ENCODE measurements at places on chromosomes 2 and 18.
A peak's percentile ranks its signal among the peaks of the same experiment; 100 is the strongest.

- no peak for DNase-seq
Observed at GRCh38 chr2:39023649-39024048, 97.2 kb downstream of the SOS1 start.

- no peak for DNase-seq
Observed at GRCh38 chr2:30701782-30702181, 105.5 kb downstream of the CAPN13 start.

DNA sequence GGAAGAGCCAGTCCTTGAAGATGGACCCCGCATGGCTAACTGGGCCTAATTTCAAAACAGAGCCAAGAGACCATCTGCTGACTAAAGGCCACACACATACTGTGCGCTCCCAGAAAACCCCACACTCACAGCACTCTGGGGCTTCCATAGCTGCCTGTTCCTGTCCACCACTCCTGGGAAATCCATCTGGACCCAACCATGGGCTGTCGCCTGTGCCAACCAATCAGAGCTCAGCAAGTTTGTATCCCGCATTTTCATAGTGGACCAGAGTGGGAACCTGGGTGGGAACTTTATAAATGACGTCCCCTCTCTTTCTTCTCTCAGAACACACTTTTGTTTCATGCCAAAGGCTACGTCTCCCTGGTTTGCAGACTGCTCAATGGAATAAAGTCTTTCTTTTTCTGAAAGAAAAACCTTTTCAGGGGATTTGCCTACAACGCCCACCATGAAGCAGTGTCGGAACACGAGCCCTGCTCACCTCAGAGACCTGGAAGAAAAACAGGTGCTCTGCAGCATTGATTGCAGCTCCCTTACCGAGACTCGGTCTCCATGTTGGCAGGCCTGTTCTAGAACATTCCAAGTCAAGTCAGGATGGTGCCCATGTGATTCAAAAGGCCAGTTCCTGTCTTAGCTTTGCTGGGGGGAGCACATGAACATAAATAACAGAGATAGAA is 137.2 kb upstream of the GPC1 start:
- DNase-seq: no peak

DNA sequence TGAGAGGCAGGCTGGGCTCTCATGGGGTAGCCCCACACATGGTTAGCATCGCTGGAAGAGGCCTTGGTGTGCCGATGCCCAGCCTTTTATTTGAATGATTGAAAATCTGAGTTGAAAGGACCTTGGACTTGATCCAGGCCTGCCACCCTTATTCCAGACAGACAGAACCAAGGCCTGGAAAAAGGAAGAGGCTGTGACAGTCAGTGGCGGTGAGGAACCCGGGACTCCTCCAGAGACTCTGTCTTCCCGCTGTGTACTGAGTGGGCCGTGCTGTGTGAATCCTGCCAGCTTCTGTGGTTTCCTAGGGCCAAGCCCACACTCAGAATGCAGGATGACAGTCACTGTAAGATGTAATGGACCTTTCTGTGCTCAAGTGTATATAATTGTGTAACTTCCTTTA is 218.5 kb downstream of the LDLRAD4 start:
- no peak for DNase-seq

DNA sequence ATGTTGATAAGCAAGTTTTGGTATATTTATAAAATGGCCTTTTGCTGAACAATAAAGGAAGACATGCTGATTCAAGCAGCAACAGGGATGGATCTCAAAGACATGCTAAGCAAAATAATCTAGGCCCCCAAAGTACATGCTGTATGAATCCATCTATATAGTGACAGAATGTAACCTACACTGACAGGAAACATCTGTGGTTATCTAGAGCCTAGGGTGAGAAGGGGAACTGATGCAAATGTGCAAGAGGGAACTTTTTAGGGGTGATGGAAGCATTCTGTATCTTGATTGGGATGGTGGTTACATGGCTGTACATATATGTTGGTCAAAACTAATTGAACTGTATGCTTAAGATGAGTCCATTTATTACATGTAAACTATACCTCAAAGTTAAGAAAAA is 24.2 kb downstream of the CNRIP1 start:
- DNase-seq: no peak

DNA sequence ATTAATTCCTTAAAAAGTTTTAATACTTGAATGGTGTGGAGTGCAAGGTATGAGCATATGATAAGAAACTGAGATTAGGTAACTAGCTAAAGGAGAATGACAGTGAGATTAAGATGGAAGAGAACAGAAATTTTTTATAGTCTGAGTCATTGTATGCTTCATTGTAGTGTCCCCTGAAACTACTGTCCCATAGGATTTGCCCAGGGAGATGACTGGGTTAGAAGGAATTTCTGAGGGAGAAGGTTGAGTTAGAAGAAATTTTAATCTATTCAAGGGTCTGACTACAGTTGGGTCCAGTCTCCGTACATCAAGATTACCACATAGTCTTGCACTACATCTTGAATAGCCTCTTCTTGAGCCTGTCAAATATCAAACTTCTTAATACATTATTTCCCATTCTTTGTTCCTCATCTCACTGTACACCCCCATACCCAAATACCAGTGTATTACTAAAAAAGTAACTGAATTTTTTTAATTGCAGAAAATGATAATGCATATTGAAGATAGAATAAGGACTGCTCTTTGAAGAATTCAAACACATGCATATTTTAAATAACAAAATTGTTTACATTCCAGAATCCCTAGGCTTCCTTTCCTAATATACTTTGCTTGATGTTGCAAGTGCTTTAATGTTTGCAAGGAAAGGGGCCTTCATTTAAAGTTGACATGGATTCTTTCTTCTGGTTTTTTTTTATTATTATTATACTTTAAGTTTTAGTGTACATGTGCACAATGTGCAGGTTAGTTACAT is 314.3 kb upstream of the COL3A1 start:
- DNase-seq: no peak

DNA sequence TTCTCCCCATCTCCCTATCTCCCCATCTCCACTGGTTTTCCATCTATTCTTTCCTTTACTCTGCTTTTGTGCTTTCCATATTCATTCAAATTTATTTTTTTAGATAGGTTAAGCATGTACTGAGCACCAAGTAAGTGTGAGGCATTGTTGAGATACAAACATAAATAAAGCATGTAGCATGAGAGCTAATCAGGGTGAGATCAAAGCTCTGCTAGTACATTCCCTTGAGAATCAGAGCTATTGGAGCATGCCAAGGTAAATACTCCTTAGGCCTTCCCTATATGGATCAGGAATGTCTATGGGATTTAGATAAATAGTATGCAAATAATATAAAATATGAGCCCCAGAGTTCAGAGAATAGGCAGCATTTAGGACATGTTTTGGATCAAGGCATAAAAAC is 25.3 kb downstream of the BABAM2 start:
- DNase-seq: no peak

- DNase-seq: no peak
Observed at GRCh38 chr18:46622999-46623398, 34.0 kb downstream of the LOXHD1 start.

DNA sequence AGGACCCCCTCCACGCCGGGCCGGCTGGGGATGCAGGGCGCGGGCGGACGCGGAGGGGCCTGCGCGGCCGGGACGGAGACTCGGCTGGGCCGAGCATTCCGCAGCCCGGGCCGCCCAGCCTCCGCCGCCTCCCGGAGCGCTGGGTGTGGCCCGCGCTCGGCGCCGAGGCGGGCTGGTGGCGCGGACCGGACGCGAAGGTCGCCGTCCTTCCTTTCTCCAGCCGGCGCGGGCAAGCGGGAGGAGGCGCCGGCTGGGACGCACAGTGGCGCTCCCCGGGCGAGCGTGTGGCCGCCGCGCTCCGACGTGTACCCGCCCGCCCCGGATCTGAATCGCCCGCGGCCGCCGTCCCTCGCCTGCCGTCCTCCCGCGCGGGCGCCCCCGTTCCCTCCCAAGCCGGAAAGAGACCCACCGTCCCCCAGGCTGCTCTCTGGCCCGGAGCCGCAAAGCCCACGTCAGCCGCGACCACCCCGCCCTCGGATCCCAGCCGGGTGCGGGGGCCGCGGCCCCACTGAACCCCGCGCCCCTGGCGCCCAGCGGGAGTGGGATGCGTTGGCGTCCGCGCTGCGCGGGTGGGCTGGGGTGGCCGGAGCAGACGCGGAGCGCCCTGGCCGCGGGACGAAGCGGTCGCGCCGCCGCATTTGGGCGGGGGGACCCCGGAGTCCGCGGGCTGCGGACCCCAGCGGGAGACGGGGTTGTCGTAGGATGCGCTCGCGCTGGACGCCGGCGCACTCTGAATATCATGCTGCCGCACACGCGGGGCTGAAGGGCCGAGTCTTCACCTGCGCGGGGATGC is 634 bp downstream of the SPATS2L start:
- peak; percentile 17 for DNase-seq

DNA sequence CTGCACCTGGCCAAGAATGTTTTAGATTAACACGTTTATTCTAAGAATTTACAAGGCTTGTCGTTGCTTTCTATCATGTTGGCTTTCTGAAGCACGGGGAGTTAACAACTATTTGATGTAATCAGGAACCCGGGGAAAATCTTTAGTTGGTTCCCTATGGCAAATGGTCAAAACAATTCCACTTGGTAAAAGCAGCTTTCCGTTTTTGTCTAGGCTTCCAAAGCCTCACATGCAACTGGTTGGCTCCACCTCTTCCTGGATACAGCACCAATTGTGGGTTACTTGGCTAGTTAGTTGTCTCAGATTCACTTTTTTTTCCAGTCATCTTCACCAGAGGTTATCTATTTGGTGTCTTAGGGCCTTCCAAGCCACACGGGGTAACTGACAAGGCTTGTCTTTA is 2.8 kb downstream of the COLEC12 start:
- no peak for DNase-seq

GRCh38 chr2:165631089-165631488 is 161.6 kb downstream of the CSRNP3 start:
- no peak for DNase-seq

DNA sequence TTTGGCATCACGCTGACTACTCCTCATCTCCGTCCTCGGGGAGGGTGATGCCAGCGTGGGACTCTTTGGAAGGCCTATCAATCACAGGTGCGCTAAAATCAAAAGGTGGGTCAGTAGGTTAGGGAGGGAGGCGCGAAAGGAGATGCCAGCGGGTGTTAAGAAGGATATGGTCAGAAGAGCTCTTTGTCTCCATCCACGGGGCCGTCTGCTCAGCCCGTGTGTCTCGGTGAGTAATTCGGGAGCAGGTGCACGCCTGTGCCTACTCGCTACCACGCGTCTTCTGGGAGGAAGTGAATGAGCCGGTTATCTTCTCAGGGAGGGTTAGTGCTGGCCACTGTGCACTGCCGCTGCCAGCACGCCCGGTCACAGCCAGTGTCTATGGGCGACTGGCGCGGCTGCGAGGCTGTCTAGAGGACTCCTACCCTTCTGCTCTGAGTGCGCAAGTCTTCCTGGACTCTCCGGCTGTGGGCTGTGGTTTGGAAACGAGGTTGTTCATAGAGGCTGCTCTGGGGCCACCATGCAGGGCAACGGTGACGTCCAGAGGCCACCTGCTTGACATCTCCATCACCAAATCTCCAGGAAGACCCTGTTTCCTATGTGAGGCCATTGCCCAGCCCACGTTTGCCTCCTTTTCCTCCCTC is 153.4 kb downstream of the MBP start:
- no peak for DNase-seq

DNA sequence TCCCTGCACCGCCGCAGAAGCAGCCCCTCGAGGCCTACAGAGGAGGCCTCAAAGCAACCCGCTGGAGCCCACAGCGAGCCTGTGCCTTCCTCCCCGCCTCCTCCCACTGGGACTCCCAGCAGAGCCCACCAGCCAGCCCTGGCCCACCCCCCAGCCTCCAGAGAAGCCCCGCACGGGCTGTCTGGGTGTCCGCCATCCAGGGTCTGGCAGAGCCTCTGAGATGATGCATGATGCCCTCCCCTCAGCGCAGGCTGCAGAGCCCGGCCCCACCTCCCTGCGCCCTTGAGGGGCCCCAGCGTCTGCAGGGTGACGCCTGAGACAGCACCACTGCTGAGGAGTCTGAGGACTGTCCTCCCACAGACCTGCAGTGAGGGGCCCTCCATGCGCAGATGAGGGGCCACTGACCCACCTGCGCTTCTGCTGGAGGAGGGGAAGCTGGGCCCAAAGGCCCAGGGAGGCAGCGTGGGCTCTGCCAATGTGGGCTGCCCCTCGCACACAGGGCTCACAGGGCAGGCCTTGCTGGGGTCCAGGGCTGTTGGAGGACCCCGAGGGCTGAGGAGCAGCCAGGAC is 31.2 kb downstream of the GPC1 start:
- no peak for DNase-seq

- peak; percentile 95 for DNase-seq
Observed at GRCh38 chr2:161077367-161078210, 82.6 kb upstream of the TANK start.

DNA sequence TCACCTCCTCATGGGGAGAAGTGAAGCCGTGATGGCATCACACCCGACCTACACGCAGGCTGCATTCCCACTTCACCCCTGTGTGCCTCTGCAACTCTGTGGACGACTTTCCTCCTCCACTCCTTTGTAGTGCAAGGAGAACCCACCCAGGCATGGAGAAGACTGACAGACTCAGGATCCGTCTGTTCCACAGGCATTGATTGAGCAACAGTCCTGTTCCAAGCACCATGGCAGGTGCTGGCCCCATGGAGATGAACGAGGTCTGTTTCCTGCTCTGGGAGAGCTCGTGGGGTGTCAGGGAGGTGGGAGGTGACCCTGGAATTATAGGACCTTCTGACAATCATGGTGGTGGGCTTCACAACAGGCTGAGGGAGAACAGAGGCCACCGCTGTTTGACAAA is 284.7 kb upstream of the HDAC4 start:
- no peak for DNase-seq

- no peak for DNase-seq
Observed at GRCh38 chr2:225030203-225030602, 12.1 kb downstream of the DOCK10 start.

GRCh38 chr2:29509397-29509796 is 394.2 kb downstream of the CLIP4 start:
- no peak for DNase-seq

Measured in CD14-positive monocyte (primary cell).